ENCODE measurements at places on chromosomes 11 and 22.

DNA sequence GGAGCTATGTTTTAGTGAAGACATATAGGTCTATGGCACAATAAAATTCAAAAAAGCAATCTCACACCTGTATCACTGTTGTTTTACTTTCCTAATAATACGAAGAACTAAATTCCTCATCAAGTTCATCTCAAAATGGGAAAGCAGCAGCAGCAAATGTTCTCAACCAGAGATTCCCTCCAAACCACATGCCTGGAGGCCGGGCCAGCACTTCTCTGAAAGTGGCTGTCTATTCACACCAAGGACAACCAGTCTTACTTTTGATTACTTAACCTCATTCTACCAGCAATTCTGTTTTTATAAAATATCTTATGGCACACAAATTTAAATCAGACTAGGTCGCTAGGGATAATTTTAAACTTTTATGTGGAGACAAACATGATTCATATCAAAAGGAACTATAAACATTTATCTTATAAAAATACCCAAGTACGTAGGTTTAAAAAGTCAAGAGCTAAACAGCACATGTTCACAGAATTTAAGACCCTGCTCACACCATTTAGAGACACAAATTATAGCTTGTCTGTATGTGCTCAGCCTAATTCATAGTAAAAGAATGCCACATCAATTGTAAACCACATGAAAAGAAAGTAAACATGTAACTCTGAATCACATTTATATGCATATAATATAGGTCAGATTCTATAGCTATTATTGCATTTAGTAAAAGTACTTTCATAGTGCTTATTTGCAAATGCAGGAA, 46.1 kb downstream of the RRAS2 start:
- no peak overlapping the region for H3K4me3 ChIP-seq
- no peak for DNase-seq
- H3K27ac ChIP-seq = no peak overlapping the region
- peaks cover 44% of the 10 kb centered on the region for H3K4me1 ChIP-seq

GRCh38 chr22:50308986-50309600, 1.6 kb upstream of the PLXNB2 start:
- no peak overlapping the region for H3K4me3 ChIP-seq
- no peaks in the 10 kb centered on the region for H3K36me3 ChIP-seq
- H3K4me1 ChIP-seq = peaks cover 33% of the 10 kb centered on the region
- H3K27ac ChIP-seq = no peak overlapping the region

DNA sequence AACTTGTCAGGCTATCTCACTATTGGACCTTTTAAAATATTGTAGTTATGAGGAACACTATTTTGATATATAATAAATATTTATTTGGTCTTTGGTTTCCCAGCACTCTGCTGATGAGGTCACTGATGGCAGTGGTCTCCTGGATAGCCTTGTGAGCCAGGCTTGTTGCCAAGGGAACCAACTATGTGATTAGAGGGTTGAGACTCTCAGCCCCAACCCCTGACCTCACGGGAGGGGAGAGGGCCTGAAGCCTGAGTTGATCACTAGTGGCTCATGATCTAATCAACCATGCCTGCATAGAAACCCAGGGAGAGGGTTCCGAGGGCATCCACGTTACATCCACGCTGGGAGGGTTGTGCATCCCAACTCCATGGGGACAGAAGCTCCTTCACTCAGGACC, 10.8 kb downstream of the PANX1 start:
- H3K4me3 ChIP-seq = no peak overlapping the region
- peaks cover 29% of the 10 kb centered on the region for H3K4me1 ChIP-seq
- peaks cover 22% of the 10 kb centered on the region for H3K36me3 ChIP-seq
- DNase-seq = no peak

DNA sequence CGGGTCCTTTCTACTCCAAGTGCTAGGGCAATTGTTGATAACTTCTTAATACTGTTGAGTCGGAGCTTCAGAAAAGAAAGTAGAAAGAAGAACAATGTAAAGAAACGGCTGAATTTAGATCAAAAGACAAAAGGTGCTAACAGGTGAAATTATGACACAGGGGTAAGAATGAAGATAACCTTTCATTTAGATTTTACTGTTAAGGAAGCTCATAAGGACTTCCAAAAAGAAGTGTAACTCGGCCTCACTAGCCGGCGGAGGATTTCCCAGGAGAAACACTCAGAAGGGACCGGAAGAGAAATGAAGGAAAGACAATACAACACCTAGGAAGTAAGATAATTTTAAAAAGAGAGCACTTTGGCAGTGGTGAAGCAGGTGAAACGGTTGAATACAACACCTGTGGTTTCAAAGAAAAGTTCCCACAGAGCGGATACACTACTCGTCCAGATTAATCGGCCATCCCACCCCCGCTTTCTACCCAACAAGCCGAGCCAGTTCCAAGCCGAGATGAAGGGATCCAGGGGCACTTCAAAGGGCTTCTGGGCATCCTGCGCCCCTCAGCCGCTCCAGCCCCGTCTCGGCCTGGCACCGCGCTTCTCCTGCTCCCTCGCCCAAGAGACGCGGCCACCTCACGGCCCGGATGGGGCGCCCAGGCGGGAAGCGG, 737 bp downstream of the PPP2R1B start:
- no peak for DNase-seq
- H3K4me3 ChIP-seq = peak overlapping the region; percentile 99
- H3K27me3 ChIP-seq = no peaks in the 10 kb centered on the region

GRCh38 chr11:76008474-76008873, 193.5 kb downstream of the UVRAG start:
- H3K27ac ChIP-seq = no peak overlapping the region
- no peak for DNase-seq
- H3K4me3 ChIP-seq = no peak overlapping the region
- no peaks in the 10 kb centered on the region for H3K27me3 ChIP-seq
- H3K36me3 ChIP-seq = peaks cover 27% of the 10 kb centered on the region

GRCh38 chr11:35013514-35014233, 97.3 kb downstream of the PDHX start:
- H3K27me3 ChIP-seq = peaks cover 2% of the 10 kb centered on the region
- H3K4me3 ChIP-seq = peak overlapping the region; percentile 49
- no peaks in the 10 kb centered on the region for H3K36me3 ChIP-seq
- H3K4me1 ChIP-seq = peaks cover 35% of the 10 kb centered on the region

- no peaks in the 10 kb centered on the region for H3K27me3 ChIP-seq
- H3K4me3 ChIP-seq = no peak overlapping the region
- no peak for DNase-seq
- no peaks in the 10 kb centered on the region for H3K4me1 ChIP-seq
- no peak overlapping the region for H3K27ac ChIP-seq
Measured at GRCh38 chr11:15938121-15938611, 418.2 kb downstream of the SOX6 start.

GRCh38 chr22:34534101-34534500, 531.9 kb upstream of the ISX start:
- H3K27ac ChIP-seq = no peak overlapping the region
- no peak overlapping the region for H3K4me3 ChIP-seq
- DNase-seq = no peak
- no peaks in the 10 kb centered on the region for H3K27me3 ChIP-seq

- no peak overlapping the region for H3K27ac ChIP-seq
Measured at GRCh38 chr11:133638921-133639320, 106.6 kb upstream of the OPCML start.

- H3K27ac ChIP-seq = peak overlapping the region; percentile 1
- no peak for DNase-seq
- no peaks in the 10 kb centered on the region for H3K27me3 ChIP-seq
- H3K4me1 ChIP-seq = peaks cover 11% of the 10 kb centered on the region
Measured at GRCh38 chr11:6219359-6219758, 14.0 kb downstream of the C11orf42 start.

- H3K4me3 ChIP-seq = no peak overlapping the region
- H3K4me1 ChIP-seq = peaks cover 17% of the 10 kb centered on the region
- H3K27ac ChIP-seq = no peak overlapping the region
- H3K36me3 ChIP-seq = peaks cover 19% of the 10 kb centered on the region
Measured at GRCh38 chr11:65537620-65538231, 12.8 kb downstream of the SCYL1 start.

DNA sequence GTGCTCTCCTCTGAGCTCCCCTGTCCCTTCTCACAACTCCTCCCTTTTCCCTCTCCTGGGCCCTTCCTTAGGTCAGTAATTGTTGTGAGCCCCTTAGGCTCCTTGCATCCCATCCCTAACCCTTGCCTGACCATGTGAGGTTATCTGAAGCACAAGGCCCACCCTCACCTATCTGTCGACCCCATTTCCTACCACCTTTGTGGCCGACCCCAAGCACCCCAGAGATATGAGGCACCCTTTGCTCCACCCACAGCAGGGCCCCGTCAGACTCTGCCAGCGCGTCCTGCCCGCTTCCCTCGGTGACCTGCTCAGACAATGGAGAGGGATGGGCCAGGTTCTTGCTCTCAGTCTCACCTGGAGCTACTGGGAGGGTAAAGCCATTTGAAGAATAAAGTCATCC, 1.3 kb downstream of the GNG3 start:
- peak overlapping the region; percentile 95 for H3K27ac ChIP-seq
- H3K4me3 ChIP-seq = peak overlapping the region; percentile 85
- no peaks in the 10 kb centered on the region for H3K27me3 ChIP-seq
- peaks cover 51% of the 10 kb centered on the region for H3K36me3 ChIP-seq

GRCh38 chr11:78397398-78397797, 20.2 kb downstream of the GAB2 start:
- peak; percentile 49 for DNase-seq
- H3K4me3 ChIP-seq = no peak overlapping the region
- peak overlapping the region; percentile 0 for H3K27ac ChIP-seq
- H3K4me1 ChIP-seq = peaks cover 26% of the 10 kb centered on the region
- no peaks in the 10 kb centered on the region for H3K36me3 ChIP-seq

DNA sequence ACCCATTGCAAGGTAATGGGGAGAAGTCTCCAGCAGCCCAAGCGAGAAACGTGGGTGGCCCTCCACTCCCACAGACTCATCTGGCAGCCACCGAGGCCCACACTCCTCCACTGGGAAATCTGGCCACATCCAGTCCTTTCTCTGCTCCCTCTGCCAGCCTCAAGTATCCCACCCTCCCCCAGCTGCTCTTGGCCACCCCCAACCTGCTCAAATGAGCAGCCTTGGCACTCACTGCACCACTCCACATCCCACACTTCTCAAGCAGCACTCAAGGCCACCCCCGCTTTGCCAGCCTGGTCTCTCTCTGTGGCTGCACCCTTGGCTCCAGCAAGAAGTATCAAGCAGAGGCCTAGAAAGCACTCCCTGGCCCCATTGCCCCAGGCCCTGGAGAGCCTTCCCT, 28.2 kb downstream of the SLC22A12 start:
- DNase-seq = no peak
- peak overlapping the region; percentile 30 for H3K27ac ChIP-seq
- H3K36me3 ChIP-seq = no peaks in the 10 kb centered on the region
- H3K4me3 ChIP-seq = no peak overlapping the region
- H3K4me1 ChIP-seq = peaks cover 26% of the 10 kb centered on the region
- H3K27me3 ChIP-seq = no peaks in the 10 kb centered on the region
